ENCODE measurements at places on chromosomes 12 and 14.

- DNase-seq = no peak
Observed at GRCh38 chr14:55221186-55221585, 29.8 kb upstream of the DLGAP5 start.

DNA sequence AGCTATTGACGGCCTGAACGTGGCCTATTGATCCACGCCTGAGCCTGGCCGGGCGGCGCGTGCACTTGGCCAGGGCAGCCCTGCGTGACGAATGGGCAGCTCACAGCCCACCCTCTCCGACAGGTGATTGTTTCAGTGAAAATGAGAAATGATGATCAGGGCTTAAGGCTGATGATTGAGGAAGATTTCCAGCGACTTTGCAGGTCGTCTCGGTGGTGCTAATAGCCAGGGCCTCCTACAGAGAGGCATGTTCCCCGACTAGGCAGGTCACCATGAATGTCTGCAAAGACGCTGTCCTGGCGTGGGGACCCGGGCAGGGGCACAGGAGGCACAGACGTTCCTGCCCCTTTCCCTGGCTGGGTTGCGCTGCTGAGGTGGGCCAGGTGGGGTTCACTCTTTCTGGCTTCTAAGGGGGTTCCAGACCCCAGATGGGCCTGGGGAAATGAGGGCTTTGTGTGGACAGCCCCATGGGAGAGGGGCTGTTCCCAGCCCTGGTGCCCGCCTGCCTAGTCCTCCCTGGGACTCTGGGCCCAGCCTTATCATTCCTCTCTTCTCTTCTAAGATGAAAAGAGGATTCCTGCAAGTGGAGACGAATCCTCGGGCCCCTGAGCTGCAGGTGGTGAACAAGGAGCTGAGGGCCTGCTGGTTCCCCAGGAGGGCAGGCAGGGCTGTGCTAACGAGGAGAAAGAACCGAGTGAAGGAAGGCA lies 157.4 kb downstream of the KIF26A start:
- DNase-seq = no peak

GRCh38 chr14:98297567-98297966 lies 974.4 kb downstream of the BCL11B start:
- no peak for DNase-seq

- DNase-seq = no peak
Observed at GRCh38 chr14:39140170-39140569, 26.0 kb downstream of the GEMIN2 start.

- no peak for DNase-seq
Observed at GRCh38 chr12:104048811-104049210, 1.2 kb downstream of the GLT8D2 start.

DNA sequence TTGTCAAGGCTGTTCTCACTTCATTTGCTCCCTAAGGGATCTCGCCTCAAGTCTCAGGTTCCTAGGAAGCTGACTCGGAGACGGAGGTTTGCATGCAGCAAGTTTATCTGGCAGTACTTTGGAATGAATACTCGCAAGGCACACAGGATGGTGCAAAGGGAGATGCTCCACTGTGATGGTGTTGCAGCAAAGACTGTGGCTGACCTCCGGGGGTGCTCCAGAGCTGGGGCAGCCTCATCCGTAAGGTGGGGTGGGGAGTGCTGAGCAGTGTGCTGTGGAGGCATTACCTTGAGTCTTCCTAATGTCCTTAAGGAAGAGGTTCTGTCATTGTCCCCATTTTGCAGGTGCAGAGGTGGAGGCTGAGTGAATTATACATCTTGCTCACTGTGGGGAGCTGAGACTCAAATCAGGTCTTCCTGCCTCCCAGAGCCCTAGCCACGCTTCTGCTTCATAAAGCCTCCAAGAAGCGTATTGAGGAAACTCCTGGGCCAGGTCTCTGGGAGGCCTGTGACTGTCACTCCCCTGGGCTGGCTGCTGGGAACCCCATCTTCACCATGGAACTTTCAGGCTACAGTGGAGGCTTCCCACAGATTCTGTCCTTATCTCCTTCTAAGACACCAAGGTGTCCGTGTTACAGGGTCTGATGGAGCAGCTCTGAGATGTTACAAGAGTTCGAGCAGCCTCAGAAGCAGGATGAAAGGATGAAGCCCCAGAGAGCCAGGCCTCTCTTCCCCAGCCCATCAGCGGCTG lies 39.5 kb downstream of the GALNT16 start:
- DNase-seq = peak; percentile 39

DNA sequence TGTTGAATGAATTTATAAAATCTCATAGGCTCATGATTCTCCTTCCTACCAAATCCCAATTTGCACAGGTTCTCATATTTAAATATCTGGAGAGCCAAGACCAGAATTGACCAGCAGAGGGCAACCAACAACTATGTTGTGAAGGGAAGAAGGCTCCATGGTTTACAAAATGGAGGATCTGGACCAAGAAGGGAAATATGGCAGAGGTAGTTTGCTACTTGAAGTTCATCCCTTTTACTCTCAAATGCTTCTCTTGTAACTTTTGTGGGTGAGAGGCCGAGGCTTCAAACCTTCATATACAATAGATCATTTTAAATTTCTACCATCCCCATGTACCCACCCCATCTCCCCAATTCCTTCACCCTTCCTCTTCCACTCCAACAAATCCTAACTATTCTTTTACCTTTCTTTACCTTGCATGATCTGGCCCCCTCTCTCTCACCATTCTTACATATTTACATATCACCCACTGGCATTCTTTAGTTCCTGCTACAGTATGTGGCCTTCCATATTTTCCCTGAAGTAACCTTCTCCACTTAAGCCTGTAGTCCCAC lies 3.8 kb upstream of the SMARCC2 start:
- peak; percentile 64 for DNase-seq

GRCh38 chr14:47148686-47149085 lies 497.1 kb upstream of the RPL10L start:
- no peak for DNase-seq

DNA sequence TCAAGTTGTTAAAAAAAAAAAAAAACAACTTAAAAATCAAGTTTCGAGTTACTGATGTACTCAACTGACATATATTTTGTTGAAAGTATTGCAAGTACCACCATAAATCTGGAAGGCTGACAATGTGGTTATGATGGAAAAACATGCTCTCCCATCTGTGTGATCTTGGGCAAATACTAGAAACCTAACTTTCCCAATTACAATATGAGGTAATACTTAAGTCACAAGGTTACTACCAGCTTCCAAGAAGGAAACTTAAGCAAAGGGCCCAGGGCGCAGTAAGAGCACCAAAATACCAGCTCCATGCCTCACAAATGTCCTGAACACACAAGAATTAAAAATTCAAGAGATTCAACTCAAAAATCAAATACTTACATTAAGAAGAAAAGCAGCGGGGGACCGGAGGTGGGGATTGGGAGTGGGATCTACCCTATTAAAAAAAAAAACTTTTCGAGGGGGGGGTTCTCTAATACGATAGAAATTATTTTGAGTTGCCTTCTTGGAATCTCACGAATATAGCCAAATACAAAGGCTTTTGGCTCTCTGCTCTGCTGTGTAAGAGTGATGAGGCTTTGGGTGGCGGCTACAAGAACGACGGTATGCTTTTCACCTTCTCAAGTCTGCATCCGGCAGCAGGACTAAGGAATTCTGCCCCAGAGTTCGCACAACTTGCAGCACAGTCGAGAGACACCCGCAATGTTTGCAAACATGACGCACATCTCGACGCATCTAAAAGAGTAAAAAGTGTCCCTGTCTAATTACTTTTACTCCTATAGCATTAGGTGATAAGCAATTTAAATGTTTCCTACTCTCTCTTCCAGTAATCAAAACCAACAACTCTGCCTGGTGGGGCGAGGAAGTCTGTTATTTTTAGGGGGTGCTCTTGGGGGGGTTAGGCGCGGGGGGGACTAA lies 1.1 kb downstream of the SAV1 start:
- peak; percentile 33 for DNase-seq

DNA sequence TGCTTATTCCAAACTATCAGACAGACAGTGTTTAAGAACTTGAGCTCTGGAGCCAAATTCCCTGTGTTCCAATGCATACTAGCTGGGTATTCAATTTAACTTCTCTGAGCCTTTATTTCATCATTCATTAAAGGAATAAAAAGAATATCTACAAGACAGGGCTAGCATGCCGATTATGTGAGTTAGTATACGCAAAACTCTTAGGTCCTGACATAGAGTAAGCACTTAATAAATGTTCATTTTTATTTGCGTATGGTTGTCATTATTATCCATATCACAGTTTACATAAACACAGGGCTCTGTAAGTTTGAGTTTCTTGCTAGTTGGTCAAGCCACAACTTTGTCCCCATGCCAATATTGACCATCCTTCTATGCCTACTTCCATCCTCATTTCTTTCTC lies 161.5 kb downstream of the NUAK1 start:
- no peak for DNase-seq

GRCh38 chr14:64556526-64556925 lies 6.8 kb downstream of the PPP1R36 start:
- DNase-seq = no peak

DNA sequence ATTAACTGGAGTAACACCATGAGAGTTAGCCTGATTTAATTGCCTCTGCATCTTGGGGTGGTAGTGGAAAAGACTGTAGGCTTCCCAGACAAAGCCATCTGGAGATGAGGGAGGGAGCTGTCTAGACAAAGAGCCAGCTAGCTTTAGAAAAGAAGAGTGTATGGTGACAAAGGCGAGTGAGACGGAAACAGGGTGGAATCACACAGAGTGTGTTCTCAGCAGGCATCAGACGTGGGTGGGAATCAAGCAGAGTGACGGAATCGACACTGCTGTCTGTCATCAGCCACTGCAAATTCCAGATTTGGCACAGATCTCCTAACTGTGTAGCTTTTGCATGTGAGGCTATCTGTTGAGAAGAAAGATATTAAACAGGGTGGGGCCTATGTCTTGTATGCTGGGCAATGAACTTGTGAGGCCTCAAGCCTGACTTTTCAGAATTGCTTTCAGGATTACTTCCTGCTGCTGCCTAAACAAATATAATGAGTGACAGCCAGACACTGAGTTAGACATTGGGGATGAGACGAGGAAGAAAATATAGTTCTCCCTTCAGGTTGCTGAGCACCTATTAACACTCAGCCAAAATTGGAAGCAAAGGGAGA lies 236.5 kb upstream of the GRIP1 start:
- peak; percentile 14 for DNase-seq

GRCh38 chr14:41607966-41608663 lies 1.4 kb downstream of the LRFN5 start:
- peak; percentile 10 for DNase-seq

GRCh38 chr14:60114881-60115280 lies 23.2 kb downstream of the PCNX4 start:
- DNase-seq = no peak

- DNase-seq = no peak
Observed at GRCh38 chr14:90483571-90483974, 86.7 kb downstream of the CALM1 start.

GRCh38 chr14:58059126-58059525 lies 92.9 kb downstream of the ARMH4 start:
- DNase-seq = no peak

DNA sequence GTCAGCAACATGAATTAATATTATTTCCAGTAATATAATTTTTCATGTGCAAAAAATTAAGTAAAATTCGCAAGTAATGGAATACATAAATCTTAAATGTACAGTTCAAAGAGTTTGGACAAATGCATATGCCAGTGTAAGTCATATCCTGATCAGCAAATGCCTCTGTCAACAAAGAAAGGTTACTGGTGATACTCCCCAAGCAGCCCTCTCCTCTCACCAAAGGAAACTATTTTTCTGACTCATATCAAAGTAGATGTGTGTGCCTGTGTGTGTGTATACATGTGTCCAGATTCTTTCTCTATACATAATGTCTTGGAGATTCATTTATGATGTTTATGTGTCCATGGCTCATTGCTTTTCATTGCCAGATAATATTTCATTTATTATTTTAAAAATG lies 1035.0 kb downstream of the SLC16A7 start:
- DNase-seq = no peak

- no peak for DNase-seq
Observed at GRCh38 chr14:103738701-103739451, 23.3 kb downstream of the ZFYVE21 start.

GRCh38 chr12:6166808-6167207 lies 33.4 kb upstream of the CD9 start:
- no peak for DNase-seq

- DNase-seq = peak; percentile 21
Observed at GRCh38 chr14:29521526-29522137, 406.0 kb downstream of the PRKD1 start.

DNA sequence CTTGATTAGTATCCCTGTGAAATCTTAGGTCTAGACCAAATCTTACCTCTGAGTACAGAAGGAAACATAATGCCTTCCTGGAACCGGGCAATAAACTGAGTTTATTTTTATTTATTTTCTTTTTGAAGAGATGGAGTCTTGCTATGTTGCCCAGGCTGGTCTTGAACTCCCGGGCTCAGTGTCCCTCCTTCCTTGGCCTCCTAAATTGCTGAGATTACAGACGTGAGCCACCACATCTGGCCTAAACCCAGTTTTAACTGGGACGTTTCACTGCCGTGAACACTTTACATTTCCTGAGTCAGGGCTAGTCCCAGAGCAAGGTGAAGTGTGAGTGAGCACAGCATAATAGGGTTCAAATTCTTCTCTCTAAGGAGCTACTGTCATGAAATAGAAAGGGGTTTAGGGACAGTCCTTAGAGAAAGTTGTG lies 671 bp downstream of the GUCY2C start:
- DNase-seq = no peak

- DNase-seq = no peak
Observed at GRCh38 chr12:40137252-40137651, 31.4 kb upstream of the SLC2A13 start.

Data from HEK293T (cell line).